A549 treated with dexamethasone at 1 μM for 4 hours (cell line): ENCODE measurements at places on chromosomes 16 and 17. TPM values are rescaled to one million over a fixed set of nuclear protein-coding genes. Genes with fewer than 3 reads are reported as not detected.

AATF gene
- 112 to 122 TPM (median 115 TPM) in 5 replicates for total RNA-seq

USP43 gene
- 3.5 to 4.7 TPM (median 3.8 TPM) in 5 replicates for total RNA-seq

KIF18B gene
- 23.4 to 41.8 TPM (median 41.7 TPM) in 5 replicates for total RNA-seq

DNAAF1 gene
- total RNA-seq: 0.19 to 0.44 TPM (median 0.21 TPM) in 5 replicates

SEPTIN1 gene
- 0.87 to 2.8 TPM (median 2.3 TPM) in 5 replicates for total RNA-seq

DNAH3 gene
- total RNA-seq: 0.13 to 0.36 TPM (median 0.22 TPM) in 5 replicates
